HT1080 (cell line): ENCODE measurements at places on chromosomes 3 and 15.

GRCh38 chr3:117405359-117405758, 695.8 kb downstream of the TUSC7 start:
- no peak for DNase-seq

DNA sequence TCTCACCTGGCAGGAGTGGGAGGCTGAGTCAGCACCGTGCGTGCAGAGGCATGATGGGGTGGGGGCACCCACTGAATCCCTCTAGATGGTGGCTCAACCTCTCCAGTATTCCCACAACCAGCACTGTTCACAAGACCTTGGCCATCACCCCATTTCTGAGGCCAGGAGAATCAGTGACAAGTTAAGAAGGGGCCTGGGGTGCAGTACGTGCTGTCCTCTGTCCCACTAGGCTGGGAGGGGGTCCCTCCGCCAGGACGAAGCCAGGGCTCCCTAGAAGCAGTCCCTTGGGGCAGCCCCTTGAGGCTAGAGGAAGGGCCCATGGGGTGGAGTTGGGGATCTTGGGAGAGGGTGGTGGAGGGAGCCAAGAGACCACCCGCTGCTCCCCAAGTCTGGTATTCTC, 4.8 kb downstream of the MYL3 start:
- DNase-seq: no peak

- no peak for DNase-seq
Observed at GRCh38 chr3:170090601-170090981, 52.8 kb downstream of the GPR160 start.

GRCh38 chr15:65382921-65383320, 5.1 kb upstream of the IGDCC3 start:
- DNase-seq: no peak

- DNase-seq: no peak
Observed at GRCh38 chr15:45429941-45430792, 51.8 kb upstream of the GATM start.

GRCh38 chr15:73993211-73993994, 1.1 kb upstream of the PML start:
- no peak for DNase-seq

DNA sequence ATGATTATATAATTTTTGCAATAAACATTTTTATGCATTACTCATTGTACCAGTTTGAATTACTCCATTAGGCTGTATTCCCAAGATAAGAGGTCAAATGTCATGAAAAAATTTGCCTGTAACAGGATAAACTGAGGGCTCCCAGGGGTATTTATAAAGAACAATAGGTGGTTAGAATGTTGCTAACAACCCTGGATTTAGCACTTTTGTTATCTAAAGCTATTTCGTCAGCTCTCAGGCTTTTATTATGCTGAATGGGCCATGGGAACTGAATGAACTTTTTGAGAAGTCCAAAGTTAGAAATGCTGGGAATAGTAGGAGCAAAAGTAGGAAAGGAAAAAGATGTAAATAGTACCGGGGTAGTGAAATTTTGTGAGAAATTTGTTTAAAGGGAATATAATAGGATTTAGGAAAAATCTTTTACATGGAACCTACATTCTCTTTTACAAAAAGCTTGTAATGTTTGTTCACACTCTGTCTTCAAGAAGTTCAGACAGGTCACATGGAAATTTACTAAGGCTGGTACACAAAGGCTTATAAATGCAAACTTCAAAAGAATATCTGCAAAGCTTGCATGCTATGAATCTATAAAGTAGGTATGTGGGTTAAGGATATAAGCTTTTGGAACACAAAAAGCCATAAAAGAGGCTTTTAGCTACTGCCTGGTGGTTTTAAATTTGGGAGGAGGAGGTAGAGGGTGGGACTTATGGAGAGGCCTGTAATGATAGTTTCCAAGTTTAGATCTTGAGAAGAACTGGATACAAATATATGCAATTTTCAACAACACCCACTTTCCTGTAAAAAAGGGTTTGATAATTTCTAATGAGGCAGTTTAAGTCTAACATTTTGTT, 445.8 kb upstream of the NAALADL2 start:
- no peak for DNase-seq

- DNase-seq: no peak
Observed at GRCh38 chr3:194571491-194572142, 61.6 kb downstream of the TMEM44 start.

DNA sequence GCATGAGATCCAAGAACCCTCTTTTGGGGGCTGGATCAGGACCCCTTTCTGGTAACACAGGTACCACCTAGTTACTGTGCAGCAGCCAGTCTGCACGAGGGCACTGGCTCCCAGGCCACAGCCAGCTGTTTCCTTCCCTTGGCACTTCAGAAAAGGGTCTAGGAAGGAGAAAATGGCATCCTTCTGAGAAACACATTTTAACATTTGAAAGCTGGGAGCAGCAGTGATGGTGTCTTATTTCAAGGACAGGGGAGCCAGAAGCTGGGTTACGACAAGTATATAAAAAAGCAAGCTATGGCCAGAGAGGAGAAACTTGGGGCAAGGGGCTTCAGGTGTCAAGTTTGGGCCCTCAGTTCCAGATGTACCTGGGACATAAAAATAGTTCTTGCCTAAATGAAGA, 282.8 kb downstream of the CTNNB1 start:
- DNase-seq: no peak
